ENCODE measurements at places on chromosomes 2 and 18. TPM values are rescaled to one million over a fixed set of nuclear protein-coding genes. Genes with fewer than 3 reads are reported as not detected.

Gene CCDC85A
- 22.1 TPM for total RNA-seq

Gene RIOK3
- 42.8 TPM for total RNA-seq

Gene ANKRD29
- 2.0 TPM for total RNA-seq

Gene AMER3
- total RNA-seq, result 26.8 TPM

Gene CXCR2
- total RNA-seq, result 0.49 TPM

Gene GAREM2
- 10.6 TPM for total RNA-seq

Gene GPBAR1
- total RNA-seq, result 0.25 TPM

Gene MEP1B
- under 0.01 TPM for total RNA-seq

Gene UNC80
- 11.8 TPM for total RNA-seq

Gene C2orf42
- 14.5 TPM for total RNA-seq

Gene HAAO
- 1.5 TPM for total RNA-seq

Gene SLC5A7
- total RNA-seq, result 2.5 TPM

Gene CYP27A1
- 4.4 TPM for total RNA-seq

Gene SOS1
- 39.8 TPM for total RNA-seq

Gene CCDC141
- total RNA-seq, result 1.5 TPM

All from temporal lobe (tissue), 4 donors.